ENCODE measurements at places on chromosomes 12 and 14.

GRCh38 chr14:34137001-34137745, 186.3 kb upstream of the EGLN3 start:
- DNase-seq = no peak

GRCh38 chr12:42586268-42586667, 3.3 kb downstream of the PRICKLE1 start:
- DNase-seq = no peak

DNA sequence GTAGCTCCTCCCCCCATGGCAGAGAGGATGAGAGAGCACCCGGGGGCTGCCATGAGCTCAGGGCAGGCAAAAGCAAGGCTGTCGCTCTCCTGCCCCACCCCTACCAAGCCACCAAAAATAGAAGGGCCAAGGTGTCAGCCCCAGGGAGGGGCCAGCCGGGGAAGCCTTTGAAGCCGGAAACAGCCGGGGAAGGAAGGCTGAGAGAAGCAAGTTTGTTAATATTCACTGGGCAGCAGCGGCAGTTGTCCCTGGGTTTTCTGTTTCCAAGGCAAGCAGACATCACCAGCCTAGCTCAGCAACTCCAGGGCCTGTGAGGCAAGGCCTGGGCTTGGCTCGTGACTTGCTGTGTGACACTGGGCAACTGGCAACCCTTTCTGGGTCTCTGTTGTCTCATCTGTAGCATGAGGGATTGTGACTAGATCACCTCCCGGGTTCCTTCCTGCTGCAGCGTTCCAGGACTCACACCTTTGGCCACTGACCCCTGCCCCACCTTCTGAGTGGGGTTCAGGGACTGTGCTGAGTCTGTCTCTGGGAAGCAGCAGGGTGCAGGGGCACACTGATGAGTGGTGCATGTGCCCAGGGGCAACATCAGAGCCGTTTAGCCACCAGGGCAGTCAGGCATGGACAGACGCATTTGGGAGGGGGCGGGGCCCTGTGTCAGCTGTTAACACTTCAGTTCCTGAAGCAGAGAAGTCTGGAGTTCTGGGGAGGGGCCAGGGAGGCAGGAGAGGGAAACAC, 24.3 kb downstream of the SYNDIG1L start:
- peak; percentile 22 for DNase-seq

GRCh38 chr14:51304941-51305340, 64.9 kb downstream of the TMX1 start:
- no peak for DNase-seq

- DNase-seq = peak; percentile 60
Measured at GRCh38 chr12:85866986-85867776, 6.9 kb upstream of the NTS start.

- DNase-seq = no peak
Measured at GRCh38 chr12:121807642-121808347, 4.0 kb downstream of the SETD1B start.
